ENCODE measurements at places on chromosomes 5 and 9.

DNA sequence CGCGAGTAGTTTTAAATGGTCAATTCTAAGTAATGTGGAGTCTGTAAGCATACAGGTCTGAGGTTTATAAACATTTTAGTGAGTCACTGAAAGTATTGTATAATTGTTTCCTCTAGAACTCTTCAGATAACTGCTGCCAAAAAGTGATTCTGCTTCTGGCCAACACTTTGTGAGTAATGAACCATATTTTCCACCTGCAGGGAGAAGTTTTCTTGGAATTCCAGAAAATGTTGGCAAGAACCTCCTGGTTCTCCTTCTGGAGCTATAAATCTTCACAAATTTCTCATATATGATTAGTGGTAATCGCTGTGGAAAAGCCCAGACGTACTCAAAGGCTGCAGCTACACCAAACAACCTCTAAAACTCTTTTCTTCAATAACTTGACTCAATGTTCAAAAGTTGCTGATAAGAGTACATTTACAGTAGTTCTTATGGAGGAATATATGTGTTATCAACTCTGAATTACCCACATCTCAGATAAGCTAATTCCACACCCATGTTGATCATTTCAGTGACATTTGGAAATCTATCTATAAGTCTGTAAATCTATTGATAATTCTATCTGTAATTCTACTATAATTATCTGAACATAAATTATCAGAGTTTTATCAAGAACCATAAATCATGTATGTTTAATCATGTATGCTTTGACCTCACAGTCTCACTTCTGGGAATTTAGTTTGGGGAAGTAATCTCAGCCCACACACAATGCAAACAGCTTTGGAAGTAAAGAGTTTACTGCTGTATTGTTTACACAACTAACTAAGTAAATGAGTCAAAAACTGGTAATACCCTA lies 74.1 kb downstream of the FNBP1 start:
- DNase-seq: no peak

- no peak for DNase-seq
Observed at GRCh38 chr5:11973469-11973868, 69.2 kb upstream of the CTNND2 start.

DNA sequence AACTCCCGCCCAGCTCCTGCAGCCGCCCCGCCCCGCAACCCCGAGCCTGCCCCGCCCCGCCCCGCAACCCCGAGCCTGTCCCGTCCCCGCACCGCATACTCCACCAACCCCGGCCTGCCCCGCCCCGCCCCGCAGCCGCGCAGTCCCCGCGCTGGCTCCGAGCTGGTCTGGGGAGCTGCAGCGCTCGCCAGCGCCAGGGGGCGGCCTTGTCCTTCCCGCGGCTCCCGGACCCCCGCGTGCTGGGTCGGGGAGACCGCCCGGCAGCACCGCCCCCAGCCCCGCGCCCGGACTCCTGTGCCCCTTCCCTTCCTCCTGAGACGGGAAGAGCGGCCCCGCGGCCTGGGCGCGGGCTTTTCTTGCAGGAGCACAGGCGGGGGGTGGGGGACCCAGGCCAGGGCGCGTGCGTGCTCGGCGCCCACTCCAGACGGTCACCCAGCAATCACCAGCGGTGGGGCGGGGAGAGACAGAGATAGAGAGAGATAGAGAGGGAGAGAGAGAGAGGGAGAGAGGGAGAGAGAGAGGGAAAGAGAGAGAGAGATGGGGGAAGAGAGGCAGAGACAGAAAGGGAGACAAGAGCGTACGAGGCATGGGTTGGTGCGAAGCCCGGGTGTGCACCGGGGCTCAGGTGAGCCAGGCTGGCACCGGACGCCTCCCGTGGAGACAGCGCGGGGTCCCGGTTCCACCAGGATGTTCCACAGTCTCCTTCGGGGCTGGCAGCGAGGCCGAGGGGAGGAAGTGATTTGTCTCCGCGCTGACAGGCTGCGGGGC lies 14.7 kb upstream of the TMEM250 start:
- DNase-seq: peak; percentile 36

DNA sequence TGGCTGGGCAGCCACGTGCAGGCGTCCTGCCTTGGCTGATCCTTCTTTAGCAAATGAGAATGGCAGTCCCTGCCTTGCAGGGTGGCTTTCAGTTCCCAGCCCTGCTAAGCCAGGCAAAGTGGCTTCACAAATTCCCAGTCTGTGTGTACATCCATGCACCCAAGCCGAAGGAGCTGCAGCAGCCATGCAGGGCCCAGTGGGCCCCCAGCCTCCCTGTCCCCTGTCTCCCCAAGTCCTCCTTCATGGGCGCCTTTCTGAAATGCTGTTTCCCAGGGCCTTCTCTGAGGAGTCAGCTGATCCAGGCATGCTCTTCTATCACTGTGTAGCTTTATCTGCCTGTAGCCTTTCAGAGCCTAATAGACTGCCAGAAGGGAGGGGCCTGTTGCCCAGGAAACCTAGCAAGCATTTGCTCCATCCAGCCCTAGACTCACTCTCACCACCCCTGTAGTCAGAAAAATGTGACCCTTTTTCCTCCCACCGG lies 47.4 kb upstream of the SHC3 start:
- DNase-seq: no peak

- DNase-seq: no peak
Observed at GRCh38 chr5:164671640-164672039, 1166.2 kb downstream of the MAT2B start.

GRCh38 chr9:77648234-77649108 lies at the start of gene GNA14:
GNA14 (minus strand) TSS chr9:77648322; CDS start chr9:77647793, 529 bp downstream.
- peak; percentile 25 for DNase-seq

GRCh38 chr9:93216073-93216365 lies 32.1 kb downstream of the WNK2 start:
- no peak for DNase-seq

GRCh38 chr5:10441083-10441991 lies at the start of gene ROPN1L:
ROPN1L (plus strand) TSS chr5:10441879; CDS start chr5:10442168, 289 bp downstream.
- peak; percentile 83 for DNase-seq

- DNase-seq: no peak
Observed at GRCh38 chr9:71763832-71764231, 4.5 kb downstream of the CEMIP2 start.

- no peak for DNase-seq
Observed at GRCh38 chr5:116380621-116381020, 194.0 kb downstream of the SEMA6A start.

- DNase-seq: no peak
Observed at GRCh38 chr9:71058660-71059059, 62.8 kb downstream of the TRPM3 start.

GRCh38 chr9:117757561-117758190 lies 53.5 kb downstream of the TLR4 start:
- no peak for DNase-seq

DNA sequence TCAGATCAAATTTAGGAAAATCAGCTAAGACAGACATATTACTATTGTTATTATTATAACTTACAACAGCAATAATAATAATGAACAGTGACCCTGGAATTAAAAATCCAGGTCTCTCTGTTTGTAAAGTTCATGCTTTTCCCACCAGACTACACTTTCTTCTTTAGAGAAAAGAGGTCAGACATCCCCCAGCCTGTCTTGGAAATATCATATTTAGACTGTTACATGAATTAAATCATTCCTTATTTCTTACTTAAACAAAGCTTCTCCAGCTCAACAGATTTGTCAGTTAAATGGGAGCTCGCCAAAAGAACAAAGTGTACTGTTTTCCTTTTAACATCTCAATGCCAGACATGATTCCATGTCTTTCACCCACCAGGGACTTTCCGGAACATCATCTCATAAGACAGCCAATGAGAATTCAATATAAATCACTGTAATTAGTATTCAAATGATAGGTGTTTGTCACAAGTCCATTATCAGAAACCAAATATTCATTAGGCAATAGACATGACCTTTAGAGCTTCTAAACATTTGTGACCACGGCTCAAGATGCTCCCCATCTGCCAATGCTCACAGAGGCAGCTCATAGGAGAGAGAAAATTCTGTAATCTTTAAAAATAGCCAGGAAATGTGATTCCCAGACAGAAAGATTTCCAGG lies 351.9 kb downstream of the ENC1 start:
- no peak for DNase-seq

- peak; percentile 33 for DNase-seq
Observed at GRCh38 chr9:15735083-15735857, 182.4 kb downstream of the CCDC171 start.

DNA sequence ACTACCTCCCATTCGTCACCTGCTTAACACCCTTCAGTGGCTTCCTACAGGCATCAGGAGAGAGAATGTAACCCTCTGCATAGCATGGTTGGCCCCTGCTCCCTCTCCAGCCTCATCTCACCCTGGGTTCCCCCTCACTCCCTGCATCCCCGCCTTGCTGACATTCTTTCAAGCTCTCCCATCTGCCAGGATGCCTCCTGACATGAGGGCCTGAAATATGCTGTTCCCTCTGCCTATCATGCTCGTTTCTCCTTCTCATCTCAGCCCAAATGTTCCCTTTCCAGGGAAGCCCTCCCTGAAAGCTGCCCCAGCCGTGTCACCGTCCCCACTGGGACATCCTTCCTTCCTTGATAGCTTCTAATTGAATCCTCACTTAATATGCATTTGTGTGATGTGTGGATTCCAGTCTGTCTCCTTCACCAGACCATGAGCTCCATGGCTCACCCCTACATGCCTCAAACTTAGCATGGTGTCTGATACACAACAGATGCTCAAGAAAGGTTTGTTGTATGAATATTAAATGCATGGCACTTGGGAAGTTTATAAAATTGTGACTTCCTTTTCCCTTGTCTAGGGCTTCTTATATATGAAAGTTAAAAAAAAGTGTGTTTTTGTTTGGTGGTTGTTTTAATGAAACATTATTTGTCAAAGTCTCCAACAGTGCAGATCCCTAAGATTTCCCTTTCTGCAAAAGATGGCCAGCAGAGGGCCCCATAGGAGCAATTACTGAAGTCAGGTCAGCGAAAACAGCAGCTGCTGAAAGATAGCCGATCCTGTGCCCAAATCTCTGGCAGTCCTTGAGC lies 7.3 kb upstream of the C5orf58 start:
- DNase-seq: peak; percentile 52

GRCh38 chr9:104911032-104911607 lies 16.8 kb downstream of the ABCA1 start:
- no peak for DNase-seq

GRCh38 chr9:93479726-93480125 lies 26.3 kb upstream of the FAM120AOS start:
- DNase-seq: no peak
